ENCODE measurements at places on chromosomes 2 and 18.
A peak's percentile ranks its signal among the peaks of the same experiment; 100 is the strongest.

DNA sequence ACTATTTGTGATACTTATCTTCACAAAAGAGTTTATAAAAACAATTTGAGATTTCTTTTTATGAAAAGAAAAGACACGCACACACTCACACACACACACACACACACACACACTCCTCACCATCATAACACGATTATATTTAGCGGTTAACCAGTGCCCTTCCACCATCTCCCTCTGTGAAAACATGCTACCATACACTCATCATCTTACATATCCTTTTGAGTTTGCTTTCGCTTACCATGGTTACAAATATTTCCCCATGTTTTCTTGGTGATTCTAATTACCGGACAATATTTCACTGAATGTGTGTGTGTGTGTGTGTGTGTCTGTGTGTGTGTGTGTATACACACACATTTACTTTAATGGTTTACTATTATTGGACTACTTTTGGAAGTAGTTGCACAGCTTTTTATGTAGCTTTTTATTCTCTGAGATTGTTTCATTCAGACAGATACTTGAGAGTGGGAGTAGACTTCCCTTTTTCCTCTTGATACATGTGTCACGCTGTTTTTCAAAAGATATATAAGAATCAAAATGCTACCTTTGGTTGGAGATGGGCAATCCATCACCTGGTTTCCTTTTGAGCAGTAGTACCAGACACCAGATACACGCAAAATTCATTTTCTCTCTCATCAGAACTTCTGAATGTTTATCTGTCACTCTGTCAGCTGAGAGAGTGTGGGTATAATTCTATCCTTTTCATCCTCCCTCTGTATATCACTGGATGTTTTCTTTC, 138.1 kb downstream of the SETBP1 start:
- DNase-seq = no peak

DNA sequence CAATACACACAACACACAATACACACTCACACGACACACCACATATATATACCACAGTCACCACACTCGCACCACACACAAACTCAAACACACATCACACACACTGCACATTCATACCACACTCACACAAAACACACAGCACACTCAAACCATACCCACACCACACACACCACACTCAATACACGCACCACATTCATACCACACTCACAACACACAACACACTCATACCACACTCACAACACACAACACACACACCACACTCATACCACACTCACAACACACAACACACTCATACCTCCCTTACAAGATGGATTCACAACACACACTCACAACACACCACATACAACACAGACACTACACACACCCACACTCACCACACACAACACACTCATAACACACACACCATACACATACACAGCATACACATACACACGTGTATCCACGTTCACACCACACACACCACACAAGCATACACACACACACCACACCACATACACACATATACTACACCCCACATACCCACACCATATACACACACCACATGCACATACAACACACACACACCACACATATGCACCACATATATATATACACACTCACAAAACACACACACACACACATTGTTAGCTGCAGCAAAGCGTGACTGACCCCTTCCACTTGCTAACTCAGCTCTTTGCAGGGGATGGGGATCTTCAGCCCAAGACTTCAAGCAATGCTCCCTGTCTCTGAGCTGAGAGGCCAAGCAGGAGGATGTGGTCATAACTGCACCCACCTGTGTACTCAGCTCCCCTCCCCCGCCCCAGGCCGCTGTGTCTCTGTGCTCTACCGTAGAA, 59.0 kb downstream of the SDC1 start:
- no peak for DNase-seq

GRCh38 chr2:234770031-234770506, 181.7 kb upstream of the SH3BP4 start:
- DNase-seq = no peak

DNA sequence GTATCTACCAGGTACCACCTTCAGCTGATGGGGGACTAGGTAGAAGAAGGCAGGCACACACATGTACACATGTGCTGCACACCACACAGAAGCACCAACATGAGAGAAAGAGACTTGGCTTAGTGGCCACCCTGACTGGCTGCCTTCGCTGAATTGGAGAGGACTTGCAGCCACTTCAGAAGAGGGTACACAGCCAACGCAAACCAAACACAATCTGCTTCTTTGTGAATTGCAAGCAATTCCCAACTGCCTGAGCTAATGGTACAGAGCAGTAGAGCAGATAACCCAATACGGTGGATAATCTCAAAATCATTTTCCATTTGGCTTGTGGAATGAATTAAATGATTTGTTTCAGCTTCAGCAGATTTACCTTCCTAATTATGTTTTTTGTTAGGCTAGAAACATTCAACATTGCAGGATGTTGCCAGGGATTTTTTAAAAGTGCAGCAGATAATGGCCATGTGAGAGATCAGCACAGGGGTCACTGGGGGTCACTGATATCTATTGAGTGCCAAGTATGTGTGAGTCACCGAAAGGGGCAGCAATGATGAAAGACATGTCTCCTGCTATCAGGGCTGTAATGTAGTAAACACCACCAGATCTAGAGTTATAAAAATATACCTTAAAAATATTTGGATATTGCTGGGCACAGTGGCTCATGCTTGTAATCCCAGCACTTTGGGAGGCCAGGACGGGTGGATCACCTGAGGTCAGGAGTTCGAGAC, 652.6 kb downstream of the BCL11A start:
- DNase-seq = no peak

- DNase-seq = no peak
Observed at GRCh38 chr2:240182001-240182400, 41.5 kb upstream of the OTOS start.

DNA sequence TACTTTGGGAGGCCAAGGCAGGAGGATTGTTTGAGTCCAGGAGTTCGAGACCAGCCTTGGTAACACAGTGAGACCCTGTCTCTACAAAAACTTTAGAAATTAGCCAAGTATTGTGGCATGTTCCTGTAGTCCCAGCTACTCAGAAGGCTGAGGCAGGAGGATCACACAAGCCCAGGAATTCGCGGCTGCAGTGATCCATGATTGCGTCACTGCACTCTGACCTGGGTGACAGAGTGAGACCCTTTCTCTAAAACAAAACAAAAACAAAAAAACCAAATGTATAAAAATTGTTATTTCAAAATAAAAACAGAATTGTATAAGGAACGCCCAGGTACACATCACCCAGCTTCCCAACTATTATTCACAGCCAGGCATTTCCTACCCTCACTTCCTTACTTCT, 54.1 kb upstream of the GPR155 start:
- DNase-seq = no peak

DNA sequence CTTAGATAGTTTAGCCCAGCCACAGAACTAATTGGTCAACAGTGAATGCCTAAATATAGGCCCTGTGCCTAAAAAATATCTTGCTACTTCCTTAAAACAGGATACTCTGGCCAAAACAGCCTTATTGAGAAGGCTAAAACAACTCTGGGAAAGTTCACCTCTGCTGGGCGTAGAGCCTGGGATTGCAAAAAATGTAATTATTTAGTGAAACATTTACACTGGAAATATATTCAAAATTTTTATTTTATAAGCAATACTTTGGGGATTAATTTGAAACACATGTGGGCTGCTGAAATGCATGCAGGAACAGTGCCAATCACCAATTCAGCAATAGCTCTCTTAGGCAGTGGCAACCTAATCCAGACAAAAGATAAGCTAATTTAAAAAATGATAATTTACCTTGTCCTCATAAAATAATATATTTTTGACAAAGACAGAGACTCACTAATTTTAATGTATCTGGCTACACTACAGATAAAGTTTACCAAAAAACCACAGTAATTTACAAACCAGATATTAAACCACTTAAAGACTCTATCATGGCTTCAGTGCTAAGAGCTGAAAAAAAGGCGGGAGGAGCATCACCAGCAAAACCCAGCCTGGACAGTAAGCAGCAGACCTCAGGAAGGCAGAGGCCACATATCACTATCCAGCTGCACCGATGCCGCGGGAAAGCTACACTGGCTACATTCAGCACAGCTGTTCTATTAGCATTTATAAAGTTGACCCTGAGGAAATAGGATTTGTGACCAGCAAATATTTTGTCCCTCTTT, 18.5 kb downstream of the TRAK2 start:
- DNase-seq = peak; percentile 93

DNA sequence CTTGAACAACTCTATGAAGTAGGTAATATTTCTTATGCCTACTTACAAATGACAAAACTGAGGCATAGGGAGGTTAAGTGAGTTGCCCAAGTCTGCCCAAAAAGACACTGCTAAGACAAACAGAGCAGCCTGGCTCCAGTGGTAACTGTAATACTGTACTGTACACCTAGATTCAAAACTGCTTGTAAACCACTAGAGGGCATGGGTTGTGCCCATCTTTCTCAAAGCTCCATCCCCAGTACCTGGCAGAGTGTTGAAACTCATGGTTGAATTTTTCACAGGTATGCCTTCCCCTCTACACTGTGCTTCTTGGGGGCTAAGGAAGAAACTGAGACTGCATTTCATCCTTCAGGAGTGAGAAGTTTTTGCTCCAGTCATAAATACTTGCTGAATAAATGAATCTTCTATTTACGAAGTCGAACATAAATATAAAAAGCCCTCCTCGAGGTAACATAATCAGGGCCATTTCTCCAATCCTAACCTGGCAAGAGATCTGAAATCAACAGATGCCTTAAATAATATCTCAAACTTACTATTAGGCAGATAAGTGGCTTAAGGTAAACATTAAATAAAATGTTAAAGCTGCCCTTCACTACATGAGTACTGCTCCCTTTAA, 2.0 kb downstream of the PPP4R1 start:
- DNase-seq = peak; percentile 45

- DNase-seq = no peak
Observed at GRCh38 chr18:35572644-35573043, 8.9 kb upstream of the GALNT1 start.

DNA sequence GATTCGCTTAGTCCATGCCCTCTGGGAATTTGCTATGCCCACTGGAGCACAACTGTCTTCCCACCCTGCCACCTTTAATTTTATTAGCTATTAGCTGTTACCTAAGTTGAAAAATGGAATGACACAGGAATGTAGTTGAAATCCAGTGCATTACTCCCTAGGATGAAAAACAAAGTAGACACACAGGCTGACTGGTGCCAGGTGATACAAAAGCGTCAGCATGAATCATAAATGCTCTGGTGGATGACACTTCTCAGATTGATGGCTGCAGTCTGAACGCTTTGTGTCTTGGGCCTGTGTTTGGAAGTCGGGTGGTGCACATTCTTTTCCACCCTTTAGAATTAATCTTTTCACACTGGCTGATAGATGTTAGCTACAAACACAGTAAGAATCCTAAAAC, 802.0 kb downstream of the DCC start:
- DNase-seq = no peak

GRCh38 chr2:80361904-80362303, 57.4 kb upstream of the LRRTM1 start:
- DNase-seq = no peak

DNA sequence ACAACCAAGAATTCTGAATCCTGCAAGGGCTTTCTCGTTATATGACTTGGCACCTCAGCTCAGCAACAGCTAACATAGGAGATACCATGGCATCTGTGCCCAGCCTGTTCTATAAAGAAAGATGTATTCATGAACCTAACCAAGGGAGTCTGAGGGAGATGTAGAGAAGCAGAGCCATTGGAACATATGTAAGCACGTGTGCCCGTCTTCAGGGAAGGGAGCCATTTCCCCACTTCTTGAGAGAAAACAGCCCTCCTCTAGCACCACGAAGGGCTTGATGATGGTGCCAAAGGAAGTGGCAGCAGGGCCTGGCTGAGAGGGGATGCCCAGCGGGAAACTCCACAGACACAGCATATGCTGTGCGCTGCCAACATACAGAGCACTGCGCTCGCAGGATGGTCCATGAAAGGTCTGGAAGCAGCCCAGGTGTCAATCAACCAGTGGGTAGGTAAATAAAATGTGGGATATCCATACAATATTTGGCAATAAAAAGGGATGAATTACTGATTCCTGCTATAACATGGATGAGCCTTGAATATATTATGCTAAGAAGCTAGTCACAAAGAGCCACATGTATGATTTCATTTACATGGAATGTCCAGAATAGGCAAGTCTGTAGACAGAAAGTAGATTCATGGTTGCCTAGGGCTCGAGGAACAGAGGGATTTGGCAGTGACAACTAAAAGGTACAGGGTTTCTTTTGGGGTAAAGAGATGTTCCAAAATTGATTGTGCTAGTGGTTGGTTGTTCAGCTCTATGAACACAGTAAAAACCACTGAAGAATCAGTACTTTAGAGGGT, 16.1 kb downstream of the TMEM247 start:
- DNase-seq = no peak

- DNase-seq = no peak
Observed at GRCh38 chr2:205730191-205730590, 47.9 kb downstream of the NRP2 start.

Measured in fibroblast of gingiva (primary cell).